Fibroblast of skin of left biceps (primary cell): ENCODE measurements at places on chromosomes 2 and 18.

DNA sequence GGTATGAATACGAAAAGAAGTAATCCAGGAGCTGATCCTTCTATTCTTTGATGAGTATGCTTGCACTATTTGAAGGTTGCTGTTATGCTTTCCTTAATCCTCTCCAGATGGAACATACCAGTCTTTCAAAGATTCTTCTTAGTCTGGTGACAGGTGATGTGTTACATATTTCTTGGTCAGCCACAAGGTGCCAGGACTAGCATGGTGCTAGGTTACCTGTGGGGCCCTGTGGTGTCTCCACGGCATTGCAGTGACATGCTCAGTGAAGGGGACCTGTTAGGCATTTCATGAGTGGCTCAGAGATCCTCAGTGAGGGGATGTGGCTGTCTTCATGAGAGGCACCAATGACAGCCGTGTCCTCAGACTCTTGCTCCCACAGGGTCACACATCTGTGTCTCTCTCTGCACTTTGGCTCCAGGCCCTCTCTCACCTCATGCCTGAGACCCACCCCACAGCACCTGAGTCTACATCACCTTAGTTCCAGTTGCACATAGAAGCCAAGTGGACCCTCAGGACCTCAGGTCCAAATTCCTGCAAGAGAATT, 13.1 kb upstream of the RAB31 start:
- no peak for DNase-seq

DNA sequence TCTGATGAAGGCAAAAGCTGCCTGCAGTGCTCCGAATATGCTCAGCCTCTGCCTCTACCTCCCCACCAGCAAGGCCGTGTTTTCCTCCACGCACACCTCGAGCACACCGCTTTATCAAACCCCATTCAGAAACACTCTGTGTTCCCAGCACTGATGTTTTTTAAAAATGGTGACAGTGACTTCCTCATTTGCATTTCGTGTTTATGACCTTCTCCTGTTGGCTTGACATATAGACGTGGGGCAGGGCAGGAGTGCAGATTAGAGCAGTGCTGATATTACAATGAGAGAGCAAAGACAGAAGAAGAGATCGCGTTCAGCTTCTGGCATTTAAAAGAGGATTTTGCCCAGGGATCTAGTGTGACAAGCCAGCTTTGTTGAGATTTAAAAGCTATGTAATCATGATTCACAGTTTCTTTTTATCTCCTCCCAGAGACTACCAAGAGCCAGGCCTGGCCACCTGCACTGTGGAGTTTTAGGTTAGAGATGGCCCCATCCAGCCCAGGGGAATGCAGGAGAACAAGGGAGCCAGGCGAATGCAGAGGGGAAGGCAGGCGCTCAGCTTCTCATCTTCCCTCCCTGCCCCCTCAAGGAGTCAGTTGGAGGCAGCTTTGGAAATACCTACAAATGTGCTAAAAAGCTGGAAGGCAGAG, 61.5 kb upstream of the NEDD4L start:
- DNase-seq, result no peak

DNA sequence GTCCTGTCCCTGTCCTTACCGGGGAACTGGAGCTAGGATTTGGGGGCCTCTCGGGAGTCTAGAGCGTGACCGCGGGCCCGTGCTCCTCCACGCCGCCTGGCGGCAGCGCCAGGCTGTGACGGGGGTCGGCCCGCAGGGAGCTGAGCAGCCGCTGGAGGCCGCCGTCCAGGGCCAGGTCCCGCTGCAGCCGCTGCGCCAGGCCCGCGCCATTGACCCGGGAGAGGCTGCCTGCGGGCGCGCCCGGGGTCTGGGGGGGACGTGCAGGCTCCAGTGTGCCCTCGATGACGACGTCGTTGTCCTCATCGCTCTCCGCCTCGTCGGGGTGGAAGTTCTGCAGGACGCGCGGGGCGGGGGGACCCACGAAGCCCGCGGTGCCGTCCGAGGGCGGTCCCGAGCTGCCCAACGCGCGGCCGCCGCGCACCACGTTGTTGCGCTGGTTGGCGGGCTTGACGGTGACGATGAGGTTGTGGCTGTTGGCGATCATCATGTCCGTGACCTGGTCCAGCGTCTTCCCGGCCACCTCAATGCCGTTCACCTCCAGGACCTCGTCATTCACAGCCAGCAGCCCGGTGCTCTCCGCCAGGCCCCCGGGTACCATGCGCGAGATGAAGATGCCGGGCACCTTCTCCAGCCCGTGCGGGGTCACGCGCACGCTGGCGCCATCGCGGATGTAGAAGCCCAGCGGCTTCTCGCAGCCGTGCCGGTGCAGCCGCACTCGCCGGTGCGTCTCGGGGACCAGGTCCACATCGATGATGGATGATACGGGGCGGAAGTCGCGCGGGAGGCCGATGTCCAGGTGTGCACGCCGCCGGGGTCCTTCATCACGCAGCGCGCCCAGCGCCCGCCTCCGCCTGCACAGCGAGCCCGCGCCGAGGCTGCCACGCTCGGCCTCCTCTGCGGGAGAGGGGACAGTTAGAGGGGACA, 50.9 kb downstream of the ADNP2 start:
- no peak for DNase-seq

DNA sequence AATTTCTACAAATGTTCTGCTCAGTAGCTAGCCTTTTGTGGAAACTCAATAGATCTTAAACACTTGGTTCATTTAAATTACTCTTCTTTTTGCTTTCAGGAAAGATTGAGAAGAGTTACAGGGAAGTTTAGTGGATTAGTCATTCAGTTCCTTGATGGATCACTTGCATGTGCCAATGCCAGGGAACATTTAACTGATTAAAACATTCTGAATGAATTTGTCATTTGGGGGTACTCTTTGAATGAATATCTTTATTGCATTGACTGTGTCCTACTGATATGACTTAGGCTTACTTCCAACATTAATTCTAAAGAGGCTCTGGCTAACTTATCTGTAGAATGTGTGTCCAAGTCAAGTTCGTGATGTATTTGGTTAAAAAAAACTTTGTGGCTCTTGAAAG, 199.8 kb downstream of the PLCL1 start:
- DNase-seq, result peak; percentile 1

DNA sequence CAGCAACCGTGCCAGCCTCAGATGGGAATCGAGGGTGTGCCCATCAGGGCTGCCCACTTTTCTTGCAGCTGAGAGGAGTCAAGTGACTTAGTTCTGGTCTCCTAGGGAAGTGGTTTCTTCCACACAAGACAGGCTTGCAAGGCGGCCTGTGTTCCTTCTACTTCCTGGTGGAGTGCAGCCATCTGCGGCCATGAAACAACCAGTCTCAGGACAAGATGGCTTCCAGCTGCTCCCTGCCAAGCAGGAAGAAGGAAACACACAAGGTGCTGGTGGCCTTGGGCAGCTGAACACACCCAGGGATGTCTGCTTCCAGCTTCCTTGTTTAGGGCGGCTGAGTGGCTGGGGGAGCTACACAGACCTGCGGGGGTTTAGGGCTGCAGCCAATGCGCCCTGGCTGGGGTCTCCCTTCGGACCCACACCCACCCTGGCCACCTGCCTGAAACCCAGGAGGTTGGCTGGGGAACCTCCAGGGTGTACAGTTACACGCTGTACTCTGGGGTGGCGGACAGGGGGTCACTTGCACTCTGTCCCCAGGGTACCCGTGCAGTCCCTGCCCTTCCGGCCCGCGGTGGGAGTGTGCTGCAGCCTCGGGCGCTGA, 34.7 kb downstream of the PTPN18 start:
- no peak for DNase-seq

GRCh38 chr2:54604871-54605270, 118.6 kb upstream of the EML6 start:
- no peak for DNase-seq

DNA sequence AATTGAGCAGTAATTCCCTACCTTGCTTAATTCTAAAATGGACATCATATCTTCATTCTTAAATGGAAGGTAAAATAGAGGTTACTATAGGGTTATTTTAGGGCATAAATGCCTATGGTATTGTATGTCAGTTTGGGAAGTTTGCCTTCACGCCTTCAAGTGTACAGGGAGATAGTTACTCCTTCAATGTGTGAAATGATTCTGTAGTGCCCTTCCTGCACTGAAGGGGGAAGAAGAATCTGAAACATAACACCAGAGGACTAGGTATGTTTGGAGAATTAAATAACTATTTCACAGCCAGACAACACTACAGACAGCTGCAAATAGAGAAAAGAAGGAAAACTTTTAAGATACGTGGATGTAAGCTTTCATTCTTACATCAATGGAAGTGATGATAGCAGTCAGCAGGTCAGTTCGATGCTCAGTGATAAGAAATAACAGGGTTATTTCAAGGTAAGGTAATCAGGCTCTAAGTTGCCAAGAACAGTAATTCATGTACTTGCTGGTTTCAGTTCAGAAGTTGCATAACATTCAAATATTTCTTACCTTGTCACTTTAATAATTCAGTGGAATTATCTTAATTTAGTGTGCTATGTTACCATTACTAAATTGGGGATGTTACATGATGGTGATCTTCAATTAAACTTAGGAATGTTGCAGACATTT, 4.0 kb downstream of the PKP4 start:
- no peak for DNase-seq

DNA sequence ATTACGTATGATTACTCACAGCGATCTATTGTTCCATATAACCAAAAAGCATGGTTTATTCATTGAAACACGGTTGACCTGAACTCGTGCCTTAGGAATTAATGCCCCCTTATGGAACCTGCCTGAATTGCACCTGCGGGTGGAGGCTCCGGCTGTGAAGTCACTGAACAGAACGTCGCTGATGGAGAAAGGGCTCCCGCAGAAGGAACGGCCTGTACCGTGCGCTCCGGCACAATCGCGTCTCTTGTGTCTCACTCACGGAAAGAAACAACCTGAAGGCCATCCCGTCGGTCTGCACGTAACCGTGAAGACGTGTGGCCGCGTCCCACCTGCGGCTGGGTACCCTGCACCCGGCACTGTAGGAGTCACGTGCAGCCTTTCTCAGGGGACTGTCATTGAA, 133.1 kb downstream of the NFATC1 start:
- no peak for DNase-seq

DNA sequence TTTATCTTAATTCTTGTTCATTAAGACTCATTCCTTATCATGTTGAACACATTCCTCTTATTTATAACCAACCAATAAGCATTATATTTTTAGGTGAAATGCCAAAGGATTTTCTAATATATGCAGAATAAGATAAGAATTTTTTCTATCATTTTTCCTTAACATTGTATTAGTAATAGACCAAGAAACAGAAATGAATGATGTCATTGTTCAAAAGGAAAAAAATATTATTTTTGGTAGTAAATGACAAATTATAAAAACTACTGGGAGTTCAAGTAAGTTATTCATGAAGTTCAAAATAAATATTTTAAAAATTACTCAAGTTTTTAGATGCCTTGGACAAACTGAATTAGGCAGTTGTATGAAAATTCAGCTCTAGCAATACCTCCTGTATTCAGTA, 25.5 kb downstream of the DCAF17 start:
- no peak for DNase-seq

DNA sequence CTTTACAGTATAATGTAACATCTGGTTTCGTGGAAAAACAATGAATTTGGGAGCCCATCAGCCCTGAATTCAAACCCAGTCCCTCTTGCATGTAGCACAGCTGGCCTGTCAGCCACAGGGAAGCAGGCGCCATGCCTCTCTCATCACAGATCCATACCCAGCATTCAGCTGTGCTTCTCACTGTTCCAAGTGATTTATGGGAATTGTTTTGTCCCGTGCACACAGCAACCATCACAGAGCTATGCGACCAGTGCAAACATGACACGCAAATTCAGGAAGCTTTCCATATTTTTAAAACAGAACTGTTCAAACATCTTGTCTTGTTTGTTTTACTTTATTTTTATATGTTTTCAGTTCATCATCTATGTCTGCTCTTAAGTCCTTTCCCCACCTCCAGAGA, 496.1 kb downstream of the EIPR1 start:
- DNase-seq, result no peak

DNA sequence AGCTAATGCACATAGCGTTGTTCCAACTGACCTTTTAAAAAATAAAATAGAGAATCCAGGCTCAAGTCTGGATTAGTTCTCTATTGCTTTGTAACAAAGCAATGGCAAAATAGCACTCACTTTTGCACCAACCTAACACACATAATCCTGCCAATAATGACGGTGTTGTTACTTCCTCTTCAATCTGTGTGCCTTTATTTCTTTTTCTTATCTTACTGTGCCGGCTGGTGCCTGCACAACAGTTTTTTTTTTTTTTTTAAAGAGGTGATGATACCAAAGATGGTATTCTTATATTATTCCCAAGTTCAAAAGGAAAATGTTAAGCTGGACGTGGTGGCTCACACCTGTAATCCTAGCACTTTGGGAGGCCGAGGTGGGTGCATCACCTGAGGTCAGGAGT, 3.4 kb downstream of the PLB1 start:
- no peak for DNase-seq

DNA sequence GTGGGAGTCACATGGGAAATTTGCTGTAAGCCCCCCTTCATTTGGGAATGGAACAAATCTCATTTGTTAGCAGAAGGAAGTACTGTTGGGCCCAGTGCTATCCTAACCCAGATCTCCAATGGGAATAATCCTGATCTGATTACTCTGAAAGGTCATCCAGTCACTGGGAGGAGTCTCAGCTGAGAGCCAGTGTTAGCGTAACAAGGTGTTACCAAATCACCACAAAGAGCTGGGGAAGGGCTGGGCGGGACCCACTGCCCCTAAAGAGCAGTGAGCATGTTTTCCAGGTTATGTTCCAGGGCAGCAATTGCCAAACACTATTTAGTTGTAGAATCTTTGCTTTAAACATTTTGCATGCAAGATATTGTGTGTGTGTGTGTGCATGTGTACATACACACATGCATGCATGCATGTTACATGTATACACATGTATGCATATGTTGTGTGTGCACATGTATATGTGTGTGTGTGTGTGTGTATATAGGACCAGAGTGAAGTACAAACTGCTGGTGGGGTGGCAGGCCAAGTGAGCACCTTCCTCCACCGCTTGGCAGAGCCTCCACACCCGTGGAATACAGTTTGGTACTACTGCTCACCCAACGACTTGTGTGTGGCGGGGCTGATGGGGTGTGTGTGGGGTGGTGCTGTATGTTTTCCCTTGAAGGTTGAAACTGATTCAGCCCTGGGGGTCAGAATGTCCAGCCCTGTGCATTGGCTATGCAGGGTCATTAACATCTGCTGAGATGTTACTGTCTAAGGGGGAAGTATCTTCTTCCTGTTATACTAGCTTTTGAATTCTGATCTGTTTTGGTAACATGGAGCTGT, 15.2 kb downstream of the INPP5D start:
- no peak for DNase-seq

DNA sequence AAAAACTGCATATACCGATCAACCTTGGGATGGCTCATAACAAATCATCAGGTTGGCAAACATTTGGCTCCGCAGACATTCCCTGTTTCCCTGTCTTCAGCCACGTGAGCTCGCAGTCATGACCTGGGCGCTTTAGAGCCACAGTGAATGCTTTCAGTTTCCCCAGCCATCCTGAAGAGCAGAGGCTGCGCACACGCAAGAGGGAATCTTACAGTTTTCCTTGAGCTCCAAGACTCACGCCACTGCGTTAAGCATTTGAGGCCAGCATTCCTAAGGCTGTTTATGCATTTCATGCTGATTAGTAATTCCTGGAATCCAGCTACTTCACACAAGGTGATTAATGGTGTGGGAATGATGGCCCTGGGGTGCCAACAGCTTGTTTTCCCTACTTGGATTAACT, 95.1 kb downstream of the MTCL1 start:
- peak; percentile 98 for DNase-seq
